ENCODE measurements at places on chromosomes 16 and 17.

DNA sequence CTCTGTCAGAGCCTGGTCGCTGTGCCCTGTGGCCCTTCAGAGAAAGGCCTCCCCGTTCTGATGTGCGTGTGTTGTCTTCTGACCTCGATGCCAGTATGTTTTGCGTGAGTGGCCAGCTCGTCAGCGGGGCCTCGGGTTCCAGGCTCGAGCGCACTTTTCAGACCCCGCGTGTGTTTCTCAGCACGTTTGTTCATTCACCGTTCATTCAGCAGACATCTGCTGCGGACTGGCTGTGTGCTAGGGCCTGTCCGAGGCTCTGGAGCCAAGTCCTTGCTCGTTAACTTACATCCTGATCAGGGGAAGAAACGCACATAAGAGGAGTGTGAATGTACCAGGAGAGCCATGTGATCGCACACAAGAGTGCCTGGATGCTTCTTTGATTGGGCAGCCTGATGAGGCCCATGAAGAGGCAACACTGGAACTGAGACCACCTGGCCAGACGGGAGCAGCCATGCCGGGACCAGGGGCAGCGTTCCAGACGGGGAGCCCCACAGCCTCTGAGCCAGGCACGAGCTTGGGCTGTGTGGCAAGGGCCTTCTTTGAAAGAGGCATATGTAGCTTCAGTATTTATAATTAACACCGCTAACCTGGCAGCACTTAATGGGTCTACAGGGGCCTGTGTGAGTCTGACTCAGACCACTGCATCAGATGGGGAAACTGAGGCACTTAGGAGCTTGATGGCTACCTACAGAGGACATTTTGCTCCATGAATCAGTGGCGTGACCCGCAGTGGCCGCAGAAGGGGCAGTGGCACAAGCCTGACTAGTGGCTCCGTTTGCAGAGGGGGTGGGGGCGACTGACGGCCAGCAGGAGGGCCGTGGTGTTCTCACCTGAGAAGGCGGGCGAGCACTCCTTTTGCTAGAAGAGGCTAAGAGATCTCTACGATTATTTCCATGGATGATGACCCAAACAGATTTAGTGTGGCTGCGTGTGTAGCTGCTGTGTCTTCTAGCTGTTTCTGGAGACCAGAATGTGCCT is 187.9 kb upstream of the CHMP6 start:
- DNase-seq = no peak

DNA sequence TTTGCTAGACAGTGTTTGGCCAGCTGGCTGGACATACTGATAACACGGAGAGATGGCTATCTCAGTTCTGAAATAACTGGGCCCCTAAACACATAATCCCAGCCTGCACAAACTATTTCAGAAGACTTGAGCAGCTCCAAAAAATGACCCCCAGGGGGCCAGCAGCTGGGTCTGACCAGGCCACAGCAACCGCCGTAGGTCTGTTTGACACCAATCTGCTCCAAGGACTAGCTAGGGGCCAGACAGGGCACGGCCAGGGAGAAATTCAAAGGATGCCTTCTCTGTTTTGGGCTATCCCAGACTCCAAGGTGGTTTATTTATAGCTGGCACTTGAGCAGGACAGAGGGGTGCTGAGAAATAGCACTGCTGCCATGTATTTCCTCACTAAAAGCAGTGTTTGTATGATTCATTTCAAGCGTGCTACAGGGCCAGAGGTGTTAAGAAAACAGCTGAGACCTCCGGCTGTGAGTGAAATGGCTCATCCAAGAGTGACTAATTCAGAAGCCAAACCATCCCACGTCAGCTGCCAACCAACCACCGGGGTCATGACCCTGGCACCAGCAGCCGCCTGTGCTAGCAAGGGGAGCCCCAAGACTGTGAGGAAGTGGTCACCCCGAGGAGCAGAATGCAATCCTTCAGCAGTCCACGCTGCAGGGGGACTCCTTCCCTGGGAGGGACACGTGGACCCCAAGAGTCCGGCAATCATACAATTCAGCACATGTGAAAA is 5.7 kb downstream of the GGA2 start:
- DNase-seq = peak; percentile 50

DNA sequence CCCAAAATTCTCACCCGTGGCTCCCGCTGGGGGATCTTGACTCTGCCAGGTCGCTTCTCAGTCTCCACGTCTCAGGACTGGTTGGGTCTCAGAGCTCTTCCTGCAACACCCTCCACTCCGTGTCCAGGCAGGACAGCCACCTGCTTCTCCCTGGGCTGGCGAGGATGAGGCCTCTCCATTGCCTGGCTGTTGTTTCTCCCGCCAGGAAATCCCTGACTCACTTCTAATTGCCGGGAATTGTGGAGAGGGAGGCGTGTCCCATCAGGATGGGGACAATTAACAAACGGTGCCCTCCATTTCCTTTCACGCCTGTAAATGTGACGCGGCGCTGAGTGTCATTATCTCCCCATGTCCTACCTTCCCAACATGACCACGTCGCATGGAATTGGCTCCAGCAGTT is 204.5 kb downstream of the RBFOX3 start:
- no peak for DNase-seq

DNA sequence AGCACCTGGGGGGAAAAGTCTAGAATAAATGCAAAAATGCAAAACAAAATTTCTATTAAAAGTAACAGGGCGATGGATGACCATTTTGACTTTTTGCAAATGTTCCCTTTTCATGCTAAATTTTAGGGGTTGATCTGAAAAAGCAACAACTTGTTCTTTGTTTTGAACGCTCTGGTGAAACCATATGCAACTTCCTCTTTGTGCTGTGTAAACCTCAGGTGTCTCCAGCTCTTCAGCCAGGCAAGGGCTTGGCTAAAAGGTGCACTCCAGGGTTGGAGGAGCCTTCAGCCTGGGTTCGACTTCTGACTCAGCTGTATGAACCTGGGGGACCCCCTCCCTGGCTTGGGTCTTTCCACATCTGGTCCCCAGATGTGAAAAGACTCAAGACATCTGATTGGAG is 9.5 kb downstream of the IRF8 start:
- no peak for DNase-seq

- no peak for DNase-seq
Measured at GRCh38 chr17:30939051-30939689, 17.4 kb downstream of the ADAP2 start.

GRCh38 chr16:31251435-31251834 is 8.3 kb upstream of the ITGAM start:
- no peak for DNase-seq

- no peak for DNase-seq
Measured at GRCh38 chr16:405548-406506, 4.1 kb downstream of the DECR2 start.

DNA sequence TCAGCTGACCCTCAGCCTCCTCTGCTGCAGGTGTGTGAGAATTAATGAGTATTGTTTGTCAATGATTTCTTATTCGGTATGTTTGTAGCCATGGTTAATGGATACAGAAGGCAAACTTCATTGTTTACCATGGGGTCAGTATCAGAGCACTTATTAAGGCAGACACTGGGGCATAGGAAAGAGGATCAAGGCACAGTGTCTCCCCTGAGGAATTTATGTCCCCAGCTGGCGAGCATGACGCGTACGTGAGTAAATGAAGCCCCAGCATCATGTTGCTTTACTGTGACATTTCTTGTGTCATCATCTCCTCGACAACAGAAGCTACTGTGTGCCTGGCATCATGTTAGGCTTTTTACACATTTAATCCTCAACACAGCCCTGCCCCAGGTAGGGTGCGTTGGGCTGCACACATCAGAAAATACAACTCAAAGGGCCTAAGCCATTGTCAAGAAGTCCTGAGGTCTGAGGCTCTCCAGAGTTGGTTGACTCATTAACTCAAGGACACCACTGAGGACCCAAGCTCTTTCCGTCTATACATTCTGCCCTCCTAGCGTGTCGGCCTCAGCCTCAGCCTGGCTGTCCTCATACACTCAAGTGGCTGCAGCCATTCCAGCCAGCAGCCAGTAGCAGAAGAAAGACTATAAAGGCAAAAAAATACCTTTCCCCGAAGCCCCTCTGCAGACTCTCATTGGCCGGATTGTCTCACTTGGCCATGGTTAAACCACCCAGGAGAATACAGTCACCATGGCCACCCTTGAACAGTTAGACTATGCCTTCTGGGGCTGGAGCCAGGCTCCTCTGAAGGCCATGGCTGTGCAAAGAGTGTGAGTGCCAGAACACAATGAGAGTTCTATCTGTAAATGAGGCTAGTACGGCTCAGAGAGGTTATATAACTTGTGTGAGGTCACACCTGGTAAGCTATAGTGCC is 13.9 kb upstream of the ZCCHC14 start:
- no peak for DNase-seq

GRCh38 chr17:79808763-79809529 is 12.1 kb upstream of the CBX8 start:
- no peak for DNase-seq

GRCh38 chr16:66025751-66026150 is 340.7 kb upstream of the CDH5 start:
- no peak for DNase-seq

- DNase-seq = peak; percentile 45
Measured at GRCh38 chr17:40541060-40541872, 24.0 kb downstream of the CCR7 start.

- no peak for DNase-seq
Measured at GRCh38 chr16:16857603-16858283, 478.8 kb downstream of the NPIPA7 start.

DNA sequence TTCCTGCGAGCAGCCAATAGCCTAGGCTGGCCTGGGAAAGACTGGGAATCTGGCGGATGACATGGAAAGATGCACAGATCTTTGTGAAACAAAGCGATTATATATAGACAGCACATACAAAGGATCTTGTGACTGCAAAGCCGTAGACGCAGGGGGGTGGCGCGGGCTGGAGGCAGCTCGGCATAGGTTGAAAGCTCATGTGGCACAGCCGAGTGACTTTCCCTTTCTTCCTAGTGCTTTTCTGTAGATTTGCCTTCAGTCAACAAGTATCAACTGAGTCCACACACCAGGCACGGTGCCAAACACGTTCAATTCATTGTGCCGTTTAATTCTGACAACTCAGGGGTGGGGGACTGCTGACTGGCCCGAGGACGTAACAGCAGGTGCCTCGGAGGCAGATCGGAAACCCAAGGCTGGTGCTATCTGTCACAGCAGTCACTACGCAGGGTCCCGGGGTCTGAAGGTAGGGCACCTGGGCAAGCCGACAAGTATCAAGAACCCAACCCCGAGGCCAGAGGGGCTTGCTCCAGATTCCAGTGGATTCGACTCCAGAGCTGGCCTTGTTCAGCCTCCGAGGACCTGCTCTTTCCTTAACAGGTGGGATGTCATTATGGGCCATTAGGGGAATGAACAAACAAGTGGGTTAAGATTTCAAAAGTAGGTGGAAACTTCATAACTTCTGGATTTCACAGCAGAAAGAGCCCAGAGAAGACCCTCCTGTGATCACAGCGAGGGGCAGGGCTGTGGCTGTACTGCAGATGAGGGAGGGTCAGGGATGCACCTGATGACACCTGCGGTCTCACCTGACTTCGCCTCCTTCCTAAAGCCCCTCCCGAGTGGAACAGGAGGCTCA is 5.9 kb downstream of the PAM16 start:
- no peak for DNase-seq

DNA sequence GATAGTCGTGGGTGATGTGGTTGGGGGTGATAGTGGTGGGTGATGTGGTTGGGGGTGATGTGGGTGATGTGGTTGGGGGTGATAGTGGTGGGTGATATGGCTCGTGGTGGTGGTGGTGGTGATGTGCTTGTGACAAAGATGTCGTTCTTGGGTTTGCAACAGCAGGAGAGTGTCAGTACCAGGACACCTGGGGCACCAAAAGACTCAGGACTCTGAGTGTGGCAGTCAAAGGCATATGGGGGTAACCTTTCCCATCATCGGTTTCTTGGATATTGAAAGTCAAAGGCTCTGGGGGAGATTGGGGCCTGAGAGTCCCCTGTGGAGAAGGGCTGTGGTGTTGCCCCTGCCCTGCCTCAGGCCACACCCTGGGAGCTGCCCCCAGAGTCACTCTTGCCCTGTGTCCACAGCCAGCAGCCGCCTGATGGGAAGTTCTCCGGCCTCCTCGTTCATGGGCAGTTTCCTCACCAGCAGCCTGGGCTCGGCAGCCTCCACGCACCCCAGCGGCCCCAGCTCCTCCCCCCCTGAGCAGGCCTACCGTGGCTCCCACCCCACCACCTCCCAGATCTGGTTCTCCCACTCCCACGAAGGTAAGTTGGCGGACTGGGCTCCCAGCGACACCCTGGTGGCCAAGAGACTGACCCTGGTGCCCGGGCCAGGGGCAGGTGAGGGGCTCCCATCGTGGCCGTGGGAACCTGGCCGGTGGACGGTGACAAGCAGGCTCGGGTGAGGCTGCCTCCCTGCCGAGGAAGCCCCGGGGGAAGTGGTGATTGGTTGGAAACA is 31.3 kb downstream of the BAHCC1 start:
- no peak for DNase-seq

- no peak for DNase-seq
Measured at GRCh38 chr16:11211061-11211976, 44.7 kb downstream of the SOCS1 start.

GRCh38 chr16:54051821-54052220 is 234.8 kb downstream of the IRX3 start:
- no peak for DNase-seq

DNA sequence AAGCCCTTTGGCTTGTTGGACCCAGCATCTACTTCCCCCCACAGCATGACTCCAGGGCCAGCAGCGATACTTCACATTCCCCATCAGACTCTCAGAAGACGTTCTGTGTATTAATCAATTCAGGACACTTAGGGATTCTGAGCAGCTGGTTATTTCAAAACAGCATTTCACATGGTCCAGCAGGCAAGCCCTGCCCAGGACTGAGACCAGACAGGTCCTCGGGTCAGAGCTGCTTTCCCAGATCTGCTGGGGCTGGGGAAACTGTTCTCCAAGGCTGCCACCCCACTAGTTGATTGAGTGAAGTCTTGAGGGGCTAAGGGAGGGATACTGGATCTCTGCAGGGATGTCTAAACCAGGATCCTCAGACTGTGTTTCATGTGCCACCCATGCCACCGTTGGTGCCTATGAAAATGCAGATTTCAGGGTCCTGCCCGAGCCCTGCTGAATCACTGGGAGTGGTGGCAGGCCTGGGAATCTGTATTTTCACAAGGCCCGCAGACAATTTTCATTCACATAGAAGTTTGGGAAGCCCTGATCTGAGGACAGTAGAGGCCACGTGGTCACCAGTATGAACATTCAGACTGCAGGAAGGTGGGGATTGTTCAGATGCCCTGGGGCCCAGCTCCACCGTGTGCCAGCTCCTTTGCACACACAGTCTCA is 40.6 kb upstream of the CDH5 start:
- no peak for DNase-seq

DNA sequence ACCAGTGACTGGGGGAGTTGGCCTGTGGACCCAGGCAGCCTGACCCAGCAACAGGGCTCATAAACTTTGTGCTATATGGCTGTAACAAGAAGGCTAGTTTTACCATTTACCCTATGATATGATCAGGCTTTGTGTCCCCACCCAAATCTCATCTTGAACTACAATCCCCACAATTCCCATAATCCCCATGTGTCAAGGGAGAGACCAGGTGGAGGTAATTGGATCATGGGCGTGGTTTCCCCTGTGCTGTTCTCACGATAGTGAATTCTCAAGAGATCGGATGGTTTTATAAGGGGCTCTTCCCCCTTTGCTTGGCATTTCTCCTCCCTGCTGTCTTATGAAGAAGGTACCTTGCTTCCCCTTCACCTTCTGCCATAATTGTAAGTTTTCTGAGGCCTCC is 111.2 kb upstream of the NLRP1 start:
- DNase-seq = no peak

Data from activated T-helper 1 cell treated with anti-CD3 and anti-CD28 coated beads, Interleukin-2, amount 50 U/mL, for 16 hours (primary cell).